ENCODE measurements at places on chromosomes 7 and 10.

DNA sequence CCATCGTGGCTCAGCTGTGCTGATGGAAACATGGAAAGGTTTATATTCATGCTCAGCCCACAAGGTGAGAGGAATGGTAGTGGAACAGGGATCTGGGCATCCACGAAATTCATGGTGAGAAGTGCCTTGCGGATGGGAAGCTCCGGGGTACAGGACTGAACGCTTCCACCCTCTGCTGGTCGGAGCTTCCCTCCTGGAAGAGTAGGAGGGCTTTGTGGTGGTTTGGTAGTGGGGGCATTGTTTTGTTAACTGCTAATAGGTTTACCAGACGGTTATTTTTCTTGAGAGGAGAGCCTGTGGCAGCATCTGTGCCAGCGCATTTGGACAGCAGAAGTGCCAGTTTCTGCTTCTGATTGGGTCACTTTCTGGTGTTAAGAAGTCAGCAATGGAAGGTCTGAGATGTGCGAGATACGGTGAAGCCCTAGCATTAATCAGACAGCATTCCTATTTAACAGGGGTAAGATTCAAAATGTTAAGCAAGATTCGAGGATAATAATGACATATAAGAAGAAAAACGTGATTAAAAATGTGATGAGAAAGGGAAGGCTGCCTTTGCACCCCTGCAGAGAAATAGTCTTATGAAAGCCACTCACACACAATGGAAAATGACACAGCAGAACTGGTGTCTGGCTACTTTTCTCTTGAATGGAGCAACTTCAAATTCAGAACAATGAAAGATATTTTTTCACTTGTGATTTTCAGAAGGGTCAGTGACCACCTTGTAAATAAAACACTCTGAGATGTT lies 17.7 kb downstream of the ABCA13 start:
- DNase-seq, result no peak

DNA sequence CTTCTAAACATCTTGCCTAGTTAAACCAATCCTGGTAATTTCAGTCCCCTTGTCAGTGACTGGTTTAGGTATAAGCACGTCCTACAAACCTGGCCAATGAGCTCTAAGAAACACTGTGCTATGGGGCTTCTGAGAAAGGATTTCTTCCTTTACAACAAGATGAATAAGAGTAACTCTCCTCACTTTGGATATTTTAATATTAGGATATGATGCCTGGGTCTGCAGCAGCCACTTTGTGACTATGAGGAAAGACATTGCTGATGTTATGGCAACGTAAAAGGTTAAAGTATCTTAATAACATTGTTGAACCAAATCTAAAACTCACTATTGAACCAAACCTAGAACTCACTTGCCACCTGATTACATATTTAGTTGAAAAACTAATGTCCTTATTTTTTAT lies 26.5 kb upstream of the EPC1 start:
- DNase-seq, result no peak

DNA sequence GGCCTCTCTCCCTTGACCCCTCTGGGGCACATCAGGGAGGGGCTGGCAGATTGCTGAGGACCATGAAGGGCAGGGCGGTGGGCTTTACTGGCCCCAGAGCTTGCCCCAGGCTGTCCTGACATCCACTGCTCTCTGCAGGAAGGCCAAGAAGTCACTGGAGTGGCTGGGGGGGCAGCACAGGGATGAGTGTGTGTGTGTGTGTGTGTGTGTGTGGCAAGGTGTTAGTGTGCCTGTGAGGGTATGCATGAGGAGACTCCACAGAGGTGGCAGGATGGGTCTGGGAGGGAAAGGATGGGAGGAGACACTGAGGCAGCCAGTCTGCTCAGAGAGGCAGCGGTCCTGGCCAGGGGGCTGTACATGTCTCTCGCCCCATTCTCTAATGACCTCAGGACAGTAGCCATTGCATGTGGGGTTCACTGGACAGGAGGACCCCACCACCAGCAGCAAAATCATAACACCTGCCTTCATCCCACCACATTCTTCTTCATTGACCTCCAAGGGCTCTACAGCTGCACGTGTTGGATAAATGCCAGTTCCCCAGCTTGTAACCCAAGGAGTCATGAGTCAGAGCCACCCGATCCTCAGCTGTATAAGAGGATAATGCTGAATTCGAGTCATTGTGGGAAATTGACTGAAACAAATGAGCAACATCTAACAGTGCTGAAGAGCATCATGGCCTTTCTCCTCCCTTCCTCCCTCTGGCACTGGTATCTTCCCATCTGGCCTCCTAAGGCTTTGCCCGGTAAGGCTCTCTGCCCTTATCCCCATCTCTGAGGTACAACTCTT lies 720.5 kb downstream of the GRID1 start:
- no peak for DNase-seq

- DNase-seq, result no peak
Measured at GRCh38 chr7:16619979-16620408, 25.6 kb downstream of the ANKMY2 start.

GRCh38 chr7:17680943-17681351 lies 259.3 kb downstream of the SNX13 start:
- no peak for DNase-seq

DNA sequence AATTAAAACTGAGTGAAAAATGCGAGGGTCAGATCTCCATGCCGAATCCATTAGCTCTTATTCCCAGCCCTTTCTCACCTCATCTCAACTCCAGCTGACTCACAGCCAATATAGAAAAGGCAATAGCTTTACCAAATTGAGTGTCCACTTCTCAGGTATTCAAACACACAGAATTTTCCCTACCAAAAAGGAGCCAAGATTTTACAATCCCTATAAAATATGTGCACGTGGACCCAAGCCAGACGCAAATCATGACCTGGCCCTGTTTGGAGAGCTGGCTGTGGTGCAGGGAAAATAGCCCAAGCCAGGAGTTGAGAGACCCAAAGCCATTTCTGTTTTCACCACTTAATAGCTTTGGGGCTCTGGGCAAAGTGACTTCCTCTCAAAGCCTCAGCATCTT lies 379.7 kb upstream of the AUTS2 start:
- no peak for DNase-seq

GRCh38 chr7:152709287-152710152 lies 33.6 kb upstream of the XRCC2 start:
- DNase-seq, result no peak
